ENCODE measurements at places on chromosomes 7 and 10. TPM values are rescaled to one million over a fixed set of nuclear protein-coding genes. Genes with fewer than 3 reads are reported as not detected.
A peak's percentile ranks its signal among the peaks of the same experiment; 100 is the strongest.

GRCh38 chr10:7491230-7491629 is 80.4 kb upstream of the SFMBT2 start:
- H3K4me3 ChIP-seq: no peak overlapping the region
- no peak overlapping the region for H3K27ac ChIP-seq
- H3K4me1 ChIP-seq: no peaks in the 10 kb centered on the region

GRCh38 chr10:20593649-20594048 is 303.5 kb downstream of the NEBL start:
- DNase-seq: no peak
- H3K27ac ChIP-seq: no peak overlapping the region
- H3K4me3 ChIP-seq: no peak overlapping the region
- 0 out of 2 replicates have a peak, but pooled peaks cover 4% of the 10 kb centered on the region for H3K4me1 ChIP-seq
- H3K36me3 ChIP-seq: no peaks in the 10 kb centered on the region
- no peaks in the 10 kb centered on the region for H3K27me3 ChIP-seq

CLDN4 gene
- total RNA-seq: not detected

GRCh38 chr7:47500103-47500563 is 81.8 kb downstream of the TNS3 start:
- DNase-seq: no peak
- no peaks in the 10 kb centered on the region for H3K36me3 ChIP-seq
- H3K4me3 ChIP-seq: no peak overlapping the region

DNA sequence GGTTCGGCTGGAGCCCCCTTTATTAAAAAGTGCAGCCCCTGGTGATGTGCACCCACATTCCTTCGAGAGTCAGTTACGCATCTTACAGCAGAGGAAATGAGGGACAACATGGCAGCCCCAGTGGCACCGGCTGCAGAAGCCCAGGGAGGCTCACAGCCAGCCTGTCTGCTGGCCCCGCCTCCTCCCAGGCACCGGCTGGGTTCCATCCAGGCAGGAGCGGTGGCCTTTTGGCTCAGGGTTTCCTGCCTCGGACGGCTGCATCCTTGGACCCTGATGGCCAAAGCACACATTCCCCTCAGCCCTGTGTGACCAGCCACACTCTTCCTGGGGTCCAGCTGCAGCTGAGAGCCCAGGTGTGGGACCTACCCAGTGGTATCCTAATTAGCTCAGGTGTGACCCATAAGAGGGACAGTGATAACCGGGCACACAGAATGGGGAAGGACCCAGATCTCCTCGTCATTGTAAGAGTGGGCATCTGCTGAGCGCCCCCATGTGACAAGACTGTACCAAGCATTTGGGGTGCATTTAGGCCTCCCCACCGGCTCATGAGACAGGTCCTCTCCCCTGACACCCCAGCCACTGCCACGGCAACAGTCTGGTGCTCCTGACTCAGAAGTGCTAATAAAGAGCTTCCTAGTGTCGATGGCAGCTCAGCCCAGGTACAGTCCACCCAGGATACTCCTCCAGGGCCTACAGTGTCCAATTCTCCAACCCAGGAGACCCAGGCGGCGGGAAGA is 63.3 kb upstream of the CHST15 start:
- peaks cover 14% of the 10 kb centered on the region for H3K27me3 ChIP-seq
- no peak for DNase-seq
- H3K4me1 ChIP-seq: peaks cover 15% of the 10 kb centered on the region
- H3K4me3 ChIP-seq: no peak overlapping the region

GRCh38 chr10:129894698-129895097 is 69.4 kb downstream of the EBF3 start:
- H3K4me1 ChIP-seq: no peaks in the 10 kb centered on the region
- H3K36me3 ChIP-seq: no peaks in the 10 kb centered on the region
- H3K4me3 ChIP-seq: no peak overlapping the region
- H3K27ac ChIP-seq: no peak overlapping the region
- H3K27me3 ChIP-seq: peaks cover 24% of the 10 kb centered on the region

DNA sequence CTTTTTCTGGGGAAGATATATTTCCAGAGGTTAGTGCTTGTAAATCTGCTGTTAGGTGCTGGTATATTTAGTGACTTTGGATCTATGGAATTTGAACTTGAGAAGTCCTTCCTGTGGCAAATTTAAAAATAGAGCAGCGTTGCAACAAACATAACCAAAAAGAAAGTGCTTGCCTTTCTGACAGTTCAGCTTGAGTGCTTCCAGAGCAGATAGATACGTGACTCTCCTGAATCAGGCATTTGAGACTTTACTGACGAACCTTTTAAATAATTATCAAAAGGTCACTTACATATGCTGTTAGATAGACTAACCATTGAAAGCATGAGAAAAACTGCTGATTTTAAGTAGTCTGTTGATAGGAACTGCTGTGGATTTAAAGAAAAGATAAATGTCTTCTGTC is 387.5 kb upstream of the LRRTM3 start:
- no peaks in the 10 kb centered on the region for H3K27me3 ChIP-seq
- no peak for DNase-seq
- no peak overlapping the region for H3K4me3 ChIP-seq
- H3K4me1 ChIP-seq: no peaks in the 10 kb centered on the region

TMEM184A gene
- not detected for total RNA-seq

GRCh38 chr7:42350801-42351200 is 113.8 kb upstream of the GLI3 start:
- H3K27me3 ChIP-seq: no peaks in the 10 kb centered on the region
- H3K36me3 ChIP-seq: no peaks in the 10 kb centered on the region
- DNase-seq: peak; percentile 23
- no peak overlapping the region for H3K27ac ChIP-seq

ANKRD22 gene
- 0.22 TPM for total RNA-seq

- no peaks in the 10 kb centered on the region for H3K36me3 ChIP-seq
- H3K27me3 ChIP-seq: no peaks in the 10 kb centered on the region
- H3K4me3 ChIP-seq: peak overlapping the region; percentile 97
- H3K4me1 ChIP-seq: peaks cover 15% of the 10 kb centered on the region
Observed at GRCh38 chr10:114174695-114175188, 739 bp upstream of the CCDC186 start.

TMEM213 gene
- not detected for total RNA-seq

- no peak overlapping the region for H3K4me3 ChIP-seq
- peaks cover 14% of the 10 kb centered on the region for H3K4me1 ChIP-seq
- H3K27ac ChIP-seq: peak overlapping the region; percentile 51
- H3K36me3 ChIP-seq: 0 out of 2 replicates have a peak, but pooled peaks cover 6% of the 10 kb centered on the region
Observed at GRCh38 chr7:32043688-32044087, 26.5 kb downstream of the PDE1C start.

DNA sequence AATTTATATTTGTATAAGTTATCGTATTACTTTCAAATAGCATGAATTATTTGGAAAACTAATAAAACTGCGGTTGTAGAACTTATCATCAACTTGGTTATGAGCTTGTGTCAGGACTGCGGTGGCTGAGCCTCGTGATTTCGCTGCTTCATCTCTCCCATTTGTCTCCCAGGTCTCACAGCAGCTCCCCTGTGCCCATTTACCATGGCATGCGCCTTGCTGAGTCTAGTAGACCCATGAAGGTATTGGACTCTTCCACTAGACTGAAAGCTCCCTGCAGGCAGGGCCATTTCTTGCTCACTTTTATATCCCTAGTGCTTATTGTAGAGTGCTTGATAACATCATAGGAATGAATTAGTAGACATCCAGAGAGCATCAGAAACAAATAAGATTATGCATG is 53.9 kb downstream of the CPXM2 start:
- no peaks in the 10 kb centered on the region for H3K36me3 ChIP-seq
- no peaks in the 10 kb centered on the region for H3K27me3 ChIP-seq
- H3K27ac ChIP-seq: no peak overlapping the region
- no peak overlapping the region for H3K4me3 ChIP-seq
- no peak for DNase-seq

DNA sequence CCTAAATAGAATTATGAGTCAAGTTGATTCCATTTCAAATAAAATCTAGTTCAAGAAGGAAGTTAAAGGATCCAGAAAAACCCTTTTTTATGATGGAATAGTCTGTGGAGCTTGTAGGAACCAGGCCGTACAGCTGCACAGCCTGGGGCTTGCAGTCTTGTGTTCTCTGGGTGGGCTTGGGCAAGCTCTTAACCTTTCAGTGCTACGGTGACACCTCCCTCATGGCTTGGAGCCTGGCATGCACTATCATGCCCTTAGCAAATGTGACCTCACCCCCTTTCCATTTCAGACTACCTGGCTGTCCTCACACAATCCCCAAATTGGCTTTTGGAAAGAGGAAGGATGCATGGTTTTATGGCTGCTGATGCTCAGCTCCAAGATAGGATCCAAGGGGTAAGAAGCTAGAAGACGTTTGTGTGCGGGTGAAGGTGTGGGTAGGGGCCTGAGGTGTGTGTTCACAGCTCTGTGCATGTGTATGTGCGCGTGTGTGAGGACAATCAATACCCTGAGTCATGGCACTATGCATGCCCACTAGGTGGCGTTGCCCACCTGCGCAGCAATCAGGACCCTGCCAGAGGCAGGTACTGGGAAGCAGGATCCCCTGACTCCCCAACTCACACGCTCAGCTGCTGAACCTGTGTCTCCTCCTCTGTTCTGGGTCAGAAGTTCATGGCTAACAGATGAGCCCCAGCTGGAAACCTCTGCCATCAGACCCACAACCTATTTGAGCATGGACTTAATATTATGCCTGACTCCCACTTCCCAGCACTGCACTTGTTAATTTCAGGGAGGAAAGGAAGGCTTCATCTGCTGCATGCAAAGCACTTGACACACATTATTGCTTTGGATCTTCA is 113.4 kb downstream of the PTPN20 start:
- H3K4me1 ChIP-seq: peaks cover 29% of the 10 kb centered on the region
- H3K27me3 ChIP-seq: no peaks in the 10 kb centered on the region
- no peaks in the 10 kb centered on the region for H3K36me3 ChIP-seq
- no peak overlapping the region for H3K4me3 ChIP-seq

TMEM236 gene
- 0.11 TPM for total RNA-seq

DNA sequence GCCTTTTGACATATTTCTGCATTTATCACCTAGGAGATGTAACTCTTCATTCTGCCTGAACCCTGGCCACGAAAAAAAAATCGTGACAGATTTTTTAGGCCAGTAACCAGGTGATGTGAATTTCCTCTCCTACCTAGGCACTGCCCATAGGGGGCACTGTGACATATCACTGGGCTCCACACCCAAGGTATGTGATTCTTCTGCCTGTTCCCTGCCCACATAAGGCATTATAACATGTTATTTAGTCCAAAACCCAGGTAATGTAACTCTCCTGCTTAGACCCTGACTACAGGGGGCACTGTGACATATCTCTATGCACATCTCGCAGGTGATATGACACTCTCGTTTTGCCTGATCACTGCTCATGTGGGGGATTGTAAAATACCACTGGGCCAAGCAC is 29.5 kb upstream of the ZNF107 start:
- H3K36me3 ChIP-seq: no peaks in the 10 kb centered on the region
- DNase-seq: no peak
- H3K4me3 ChIP-seq: no peak overlapping the region
- no peaks in the 10 kb centered on the region for H3K27me3 ChIP-seq

- no peaks in the 10 kb centered on the region for H3K4me1 ChIP-seq
- H3K4me3 ChIP-seq: no peak overlapping the region
- no peak overlapping the region for H3K27ac ChIP-seq
- peak; percentile 68 for DNase-seq
- H3K27me3 ChIP-seq: no peaks in the 10 kb centered on the region
Observed at GRCh38 chr10:58299580-58299979, 30.6 kb downstream of the CISD1 start.

SPDYE1 gene
- not detected for total RNA-seq

DNA sequence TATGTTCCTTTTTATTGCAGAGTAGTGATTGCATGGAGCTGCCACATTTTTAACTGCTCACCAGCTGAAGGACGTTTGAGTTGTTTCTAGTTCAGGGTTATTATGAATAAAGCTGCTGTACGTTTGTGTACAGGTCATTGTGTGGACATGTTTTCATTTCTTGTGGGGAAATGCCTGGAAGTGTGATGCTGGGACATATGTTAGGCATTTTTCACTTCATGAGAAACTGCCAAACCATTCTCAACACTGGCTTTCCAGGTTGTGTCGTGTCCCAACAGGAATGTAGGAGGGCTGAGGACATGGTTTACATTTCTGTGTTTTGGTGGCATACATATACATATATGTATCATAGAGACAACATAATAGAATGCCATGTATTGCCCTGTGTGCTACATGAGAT is 73.0 kb downstream of the NEURL1 start:
- H3K27ac ChIP-seq: no peak overlapping the region
- H3K36me3 ChIP-seq: no peaks in the 10 kb centered on the region
- peaks cover 19% of the 10 kb centered on the region for H3K27me3 ChIP-seq
- no peak overlapping the region for H3K4me3 ChIP-seq
- peak; percentile 20 for DNase-seq

SAMD9L gene
- total RNA-seq: 17.0 TPM

GRCh38 chr10:133195096-133195495 is 34.9 kb upstream of the UTF1 start:
- no peak for DNase-seq
- H3K27me3 ChIP-seq: peaks cover 10% of the 10 kb centered on the region
- H3K36me3 ChIP-seq: no peaks in the 10 kb centered on the region
- no peaks in the 10 kb centered on the region for H3K4me1 ChIP-seq
- H3K27ac ChIP-seq: no peak overlapping the region

- DNase-seq: peak; percentile 28
- H3K27me3 ChIP-seq: no peaks in the 10 kb centered on the region
- H3K4me1 ChIP-seq: no peaks in the 10 kb centered on the region
Observed at GRCh38 chr10:101840102-101840684, 3.4 kb downstream of the KCNIP2 start.

CAMK2B gene
- total RNA-seq: 2.5 TPM

KCP gene
- not detected for total RNA-seq

GRCh38 chr7:7639847-7640220 is 718 bp upstream of the UMAD1 start:
- peaks cover 14% of the 10 kb centered on the region for H3K4me1 ChIP-seq
- peak; percentile 64 for DNase-seq
- peak overlapping the region; percentile 61 for H3K27ac ChIP-seq
- H3K27me3 ChIP-seq: no peaks in the 10 kb centered on the region

- H3K27ac ChIP-seq: no peak overlapping the region
- H3K4me3 ChIP-seq: no peak overlapping the region
- H3K27me3 ChIP-seq: no peaks in the 10 kb centered on the region
Observed at GRCh38 chr10:85610381-85611092, 756.1 kb downstream of the GRID1 start.

GRCh38 chr7:24861336-24861735 is 104.1 kb upstream of the GSDME start:
- no peak overlapping the region for H3K27ac ChIP-seq
- H3K27me3 ChIP-seq: no peaks in the 10 kb centered on the region
- no peak for DNase-seq
- peaks cover 35% of the 10 kb centered on the region for H3K36me3 ChIP-seq
- H3K4me3 ChIP-seq: no peak overlapping the region
- no peaks in the 10 kb centered on the region for H3K4me1 ChIP-seq

ZNF488 gene
- total RNA-seq: not detected

- no peak overlapping the region for H3K27ac ChIP-seq
- no peaks in the 10 kb centered on the region for H3K36me3 ChIP-seq
- no peaks in the 10 kb centered on the region for H3K4me1 ChIP-seq
- no peak overlapping the region for H3K4me3 ChIP-seq
- no peak for DNase-seq
- H3K27me3 ChIP-seq: no peaks in the 10 kb centered on the region
Observed at GRCh38 chr10:30542001-30542894, 87.3 kb downstream of the LYZL2 start.
